SW 1271 (cell line): ENCODE measurements at places on chromosomes 11 and 22.

DNA sequence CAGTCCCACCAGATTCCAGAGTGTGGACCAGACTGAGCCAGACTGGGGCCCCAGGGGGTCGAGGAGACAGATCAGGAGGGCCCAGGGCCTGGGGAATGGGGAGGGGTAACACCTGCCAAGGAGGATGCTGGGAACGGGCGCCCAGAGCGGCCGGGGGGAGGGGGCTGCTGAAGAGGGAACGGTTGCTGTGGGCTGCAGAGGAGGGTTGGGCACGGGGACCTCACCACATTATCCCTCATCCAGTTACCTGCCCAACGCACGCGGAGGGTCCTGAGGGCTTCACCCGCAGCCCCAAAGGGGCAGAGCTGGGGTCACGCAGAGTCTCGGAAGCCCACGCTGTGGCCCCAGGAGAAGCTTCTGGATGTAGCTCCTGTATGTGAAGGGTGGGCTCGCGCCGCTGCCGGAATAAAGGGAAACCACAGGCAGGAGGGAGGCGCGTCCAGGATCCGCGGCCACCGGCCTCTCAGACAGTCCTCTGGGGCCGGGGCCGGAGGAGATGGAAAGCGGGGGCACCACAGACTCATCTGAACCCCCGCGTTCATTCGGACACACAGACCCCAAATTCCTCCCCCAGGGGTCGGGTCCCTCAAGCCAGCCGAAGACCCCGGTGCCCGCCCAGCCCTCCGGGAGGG lies 866 bp upstream of the SELENOO start:
- DNase-seq, result no peak

DNA sequence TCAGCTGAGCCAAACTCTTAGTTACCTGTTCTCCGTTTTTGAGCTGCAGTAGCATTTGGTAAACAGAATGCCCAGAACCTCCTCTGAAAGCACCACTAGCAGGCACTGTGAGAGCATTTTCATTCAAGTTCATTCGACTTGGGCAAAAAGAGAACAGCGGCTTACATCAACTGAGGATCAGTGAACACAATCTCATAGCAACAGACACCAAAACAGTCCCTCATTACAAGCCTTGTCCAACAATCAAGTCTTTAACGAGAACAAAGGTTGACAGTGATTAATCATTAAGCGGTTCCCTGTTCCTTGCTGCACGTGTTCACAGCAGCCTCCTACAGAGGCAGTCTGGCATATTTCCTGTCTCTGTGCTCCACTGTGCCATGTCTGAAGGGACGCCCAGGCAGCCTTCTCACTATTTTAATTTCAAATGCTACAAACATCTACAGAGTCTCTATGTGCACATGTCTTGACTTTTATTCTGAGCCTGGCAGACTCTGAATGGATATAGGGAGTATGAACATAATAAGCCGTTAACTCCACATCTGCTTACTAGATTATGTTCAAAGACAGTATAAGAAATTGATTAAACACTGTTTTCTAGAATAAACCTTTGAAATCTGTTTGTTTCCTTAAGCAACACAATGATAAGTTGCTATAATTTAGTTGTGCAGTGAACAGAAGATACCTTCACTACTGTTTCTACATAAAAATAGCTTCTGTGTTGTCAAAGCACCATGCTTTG lies 88.3 kb upstream of the MTMR2 start:
- DNase-seq, result no peak

DNA sequence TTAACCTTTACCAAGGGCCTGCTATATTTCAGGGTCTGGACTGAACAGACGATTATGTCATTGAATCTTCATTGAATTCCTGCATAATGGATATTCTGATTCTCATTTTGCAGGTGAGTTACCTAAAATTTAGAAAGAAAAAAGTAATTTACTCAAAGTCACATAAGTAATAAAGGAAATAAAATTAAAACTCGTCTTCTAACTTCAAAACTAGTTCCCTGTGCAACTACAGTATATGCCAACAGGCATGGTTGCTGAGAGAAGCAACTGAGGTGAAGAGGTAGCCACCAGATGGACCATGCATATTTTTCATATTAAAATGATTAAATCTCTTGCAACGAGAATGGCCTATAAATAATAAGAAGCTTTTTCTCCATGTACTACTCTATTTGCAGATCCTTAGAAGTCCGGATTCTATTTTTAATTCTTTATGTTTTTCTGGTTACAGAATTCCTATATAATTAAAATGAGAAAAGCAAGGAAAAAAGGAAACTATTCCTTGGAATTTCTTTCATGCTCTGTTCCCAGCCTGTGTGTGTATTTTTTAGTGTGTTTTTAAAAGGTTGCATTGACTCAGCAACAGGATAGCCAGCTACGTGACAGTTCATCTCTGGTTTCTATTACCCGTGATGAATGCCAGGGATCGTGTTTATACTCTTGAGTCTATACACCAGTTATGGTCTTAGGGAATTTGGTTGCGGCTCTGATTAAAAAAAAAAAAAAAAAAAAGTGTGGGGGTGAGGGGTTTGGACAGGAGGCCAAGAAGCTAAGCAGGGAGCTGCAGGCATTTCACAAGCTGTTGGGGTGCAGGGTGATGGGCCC lies 186.8 kb downstream of the ETS1 start:
- no peak for DNase-seq

DNA sequence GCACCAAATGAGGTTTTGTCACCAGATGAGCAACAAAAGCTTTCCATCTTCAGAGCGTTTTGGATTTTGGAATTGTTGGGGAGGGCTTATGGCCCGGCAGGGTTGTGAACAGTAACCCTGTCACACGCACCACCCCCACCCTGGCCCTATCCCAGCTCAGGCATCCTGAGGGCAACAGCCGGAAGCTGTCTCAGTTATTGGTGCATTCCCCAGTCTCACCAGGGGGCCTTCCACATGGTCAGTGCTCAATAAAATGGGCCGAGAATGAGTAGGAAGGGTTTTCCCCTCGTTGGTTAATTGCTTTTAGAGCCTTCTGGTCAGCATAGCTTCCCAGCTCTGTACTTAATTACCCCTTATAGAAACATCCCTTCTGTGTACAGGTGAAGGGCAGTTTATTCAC lies 46.0 kb downstream of the LRP5 start:
- no peak for DNase-seq

GRCh38 chr11:75487365-75487764 lies 38.4 kb downstream of the GDPD5 start:
- no peak for DNase-seq

DNA sequence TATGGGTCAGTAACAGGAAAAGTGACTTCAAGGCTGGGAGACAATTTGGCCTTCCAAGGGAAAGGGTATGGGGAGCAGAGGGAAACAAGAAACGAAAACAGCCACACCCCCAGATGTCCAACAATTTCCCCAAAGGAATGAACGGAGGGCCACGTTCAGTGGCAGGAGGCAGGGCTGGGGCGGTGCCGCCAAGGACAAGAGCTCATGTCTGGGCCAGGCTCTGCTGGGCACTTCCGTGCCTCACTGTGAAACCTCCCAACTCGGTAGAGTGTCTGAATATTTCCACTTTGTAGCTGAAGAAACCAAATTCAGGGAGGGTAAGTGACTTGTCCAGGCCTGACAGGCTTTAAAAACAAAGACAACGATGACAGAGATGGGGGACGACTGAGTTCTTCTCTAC lies 11.9 kb downstream of the IFT27 start:
- DNase-seq, result no peak

DNA sequence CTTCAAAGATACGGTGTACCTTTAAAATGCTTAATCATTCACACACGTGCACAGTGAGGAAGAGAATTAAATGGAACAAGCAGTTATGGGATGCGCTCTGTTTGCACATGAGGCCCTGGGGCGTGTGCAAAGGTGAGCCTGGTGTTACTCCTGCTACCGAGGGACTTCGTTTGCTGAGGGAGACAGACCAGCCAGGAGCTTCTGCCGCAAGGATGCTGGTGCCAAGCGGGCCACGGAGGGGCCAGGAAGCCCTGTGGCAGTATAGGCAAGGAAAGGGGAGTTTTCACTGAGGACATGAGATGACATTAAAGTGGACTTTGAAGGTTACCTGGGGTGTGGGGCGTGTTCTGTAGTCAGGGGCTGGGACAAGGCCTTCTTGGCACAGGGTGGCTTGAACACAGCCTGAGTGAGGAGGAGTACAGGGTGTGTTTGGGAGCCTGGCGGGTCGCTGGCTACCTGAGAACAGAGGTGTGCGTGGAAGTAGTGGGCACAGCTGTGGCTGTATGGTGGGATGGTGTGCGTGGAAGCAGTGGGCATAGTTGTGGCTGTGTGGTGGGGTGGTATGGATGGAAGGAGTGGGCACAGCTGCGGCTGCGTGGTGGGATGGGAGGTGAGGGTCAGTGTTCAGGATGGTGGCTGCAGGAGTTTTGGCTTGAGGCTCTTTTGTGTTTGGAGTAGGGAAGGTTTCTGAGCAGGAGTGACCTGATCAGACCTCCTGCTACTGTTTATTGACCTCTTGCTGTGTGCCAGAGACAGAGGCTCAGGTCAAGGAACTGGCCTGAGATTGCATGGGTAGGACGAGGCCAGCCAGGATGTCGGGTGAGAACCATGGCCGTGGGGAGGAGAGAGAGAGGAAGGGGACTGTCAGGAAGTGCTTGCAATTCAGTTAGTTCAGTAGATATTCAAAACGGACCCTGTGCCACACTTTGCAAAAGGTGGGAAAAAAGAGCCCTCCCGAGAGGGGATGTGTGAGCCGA lies 13.7 kb downstream of the TBC1D22A start:
- DNase-seq, result no peak

GRCh38 chr11:121318848-121319834 lies 26.6 kb downstream of the SC5D start:
- no peak for DNase-seq

DNA sequence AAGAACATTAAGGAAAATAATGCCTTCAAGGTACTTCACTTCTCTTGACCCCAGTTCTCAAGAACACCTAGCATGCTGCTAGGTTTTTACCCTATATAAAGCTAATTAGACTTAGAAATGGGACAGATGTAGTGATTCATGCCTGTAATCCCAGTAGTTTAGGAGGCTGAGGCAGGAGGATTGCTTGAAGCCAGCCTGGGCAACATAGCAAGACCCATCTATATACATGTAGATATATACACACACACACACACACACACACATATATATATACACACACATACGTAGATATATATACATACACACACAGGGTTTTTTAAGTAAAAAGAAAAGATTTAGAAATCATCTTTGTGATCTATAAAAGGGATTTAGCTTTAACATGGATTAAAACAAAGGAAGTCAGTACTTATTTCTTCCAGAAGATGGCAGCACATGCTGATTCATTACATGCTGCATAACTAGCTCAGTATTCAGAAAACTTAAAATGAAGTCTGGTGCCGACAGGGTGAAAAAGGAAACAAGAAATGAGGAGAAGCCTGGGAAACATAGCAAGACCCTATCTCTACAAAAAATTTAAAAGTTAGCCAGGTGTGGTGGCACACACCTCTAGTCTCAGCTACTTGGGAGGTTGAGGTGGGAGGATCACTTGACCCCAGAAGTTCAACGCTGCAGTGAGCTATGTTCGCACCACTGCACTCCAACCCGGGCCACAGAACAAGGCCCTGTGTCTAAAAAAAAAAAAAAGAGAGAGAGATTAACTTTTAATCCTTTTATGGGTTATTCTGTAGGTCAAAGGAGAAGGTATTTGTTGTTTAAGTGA lies 28.5 kb upstream of the RBX1 start:
- DNase-seq, result no peak

GRCh38 chr11:76577226-76577920 lies 93.2 kb downstream of the LRRC32 start:
- no peak for DNase-seq

DNA sequence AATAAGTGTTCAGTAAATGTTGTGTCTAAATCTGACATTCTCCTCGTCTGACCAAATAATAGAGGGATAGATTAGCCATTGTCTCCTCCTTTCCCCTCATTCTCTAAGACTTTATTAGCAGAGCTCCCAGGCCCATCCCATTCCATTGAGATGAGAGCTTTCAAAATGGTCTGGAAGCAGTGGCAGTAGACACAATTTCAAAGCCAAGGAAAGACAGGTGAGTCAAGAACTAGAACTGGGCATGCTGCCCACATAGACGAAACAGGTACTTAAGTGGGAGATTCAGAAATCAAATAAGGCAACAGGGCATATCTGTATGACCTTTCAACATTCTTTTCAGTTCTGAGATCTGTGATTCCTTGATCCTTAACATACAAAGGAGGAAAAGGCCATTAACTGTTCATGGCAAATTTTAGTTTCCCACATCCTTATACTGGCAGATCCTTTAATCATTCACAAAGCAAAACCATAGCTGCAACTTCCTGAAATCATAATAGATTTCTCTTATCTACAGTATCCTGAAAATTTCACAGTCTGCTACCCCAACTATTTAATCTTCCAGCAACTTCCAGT lies 96.6 kb upstream of the KCNA4 start:
- no peak for DNase-seq

- DNase-seq, result no peak
Observed at GRCh38 chr22:29203488-29204454, 1.9 kb upstream of the EMID1 start.

DNA sequence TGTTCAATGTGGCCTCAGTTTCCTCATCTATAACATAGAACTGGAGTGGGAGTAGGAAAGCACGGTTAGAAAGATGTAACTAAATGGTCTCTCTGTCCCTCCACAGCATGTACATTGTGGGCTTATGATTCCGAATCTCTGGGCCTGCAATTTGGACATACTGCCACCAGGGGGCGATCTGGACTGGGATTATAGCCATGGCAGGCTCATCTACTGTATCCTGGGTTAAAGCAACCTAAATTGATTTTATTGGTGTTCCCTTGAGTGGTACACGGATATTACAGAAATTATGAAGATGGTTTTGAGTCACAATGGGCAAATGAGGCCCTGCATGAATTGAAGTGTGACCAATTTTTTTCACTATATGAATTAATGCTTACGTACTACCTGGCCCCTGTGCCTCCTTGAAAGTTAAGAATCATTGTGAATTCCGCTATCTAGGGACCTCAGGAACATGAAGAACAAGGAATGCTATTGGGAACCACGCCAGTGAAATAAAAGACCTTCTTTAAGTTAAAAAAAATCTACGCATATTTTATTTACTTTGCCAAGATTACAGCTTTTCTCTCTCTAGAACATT lies 32.9 kb downstream of the TST start:
- DNase-seq, result no peak

DNA sequence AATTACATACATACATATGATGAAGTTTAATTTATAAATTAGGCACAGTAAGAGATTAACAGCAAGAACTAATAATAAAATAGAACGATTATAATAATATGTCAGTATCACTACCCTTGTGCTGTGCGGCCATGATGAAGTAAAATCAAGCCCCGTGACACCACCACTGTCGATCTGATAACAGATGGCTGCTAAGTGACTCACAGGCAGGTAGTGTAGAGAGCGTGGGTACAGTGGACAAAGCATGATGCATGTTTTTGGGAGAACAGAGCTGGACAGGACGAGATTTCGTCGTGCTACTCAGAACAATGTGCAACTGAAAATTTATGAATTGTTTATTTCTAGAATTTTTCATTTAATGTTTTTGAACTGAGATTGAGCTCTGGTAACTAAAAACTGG lies 108.4 kb upstream of the TIMP3 start:
- DNase-seq, result no peak

- no peak for DNase-seq
Observed at GRCh38 chr11:18294862-18295261, 27.1 kb downstream of the HPS5 start.

DNA sequence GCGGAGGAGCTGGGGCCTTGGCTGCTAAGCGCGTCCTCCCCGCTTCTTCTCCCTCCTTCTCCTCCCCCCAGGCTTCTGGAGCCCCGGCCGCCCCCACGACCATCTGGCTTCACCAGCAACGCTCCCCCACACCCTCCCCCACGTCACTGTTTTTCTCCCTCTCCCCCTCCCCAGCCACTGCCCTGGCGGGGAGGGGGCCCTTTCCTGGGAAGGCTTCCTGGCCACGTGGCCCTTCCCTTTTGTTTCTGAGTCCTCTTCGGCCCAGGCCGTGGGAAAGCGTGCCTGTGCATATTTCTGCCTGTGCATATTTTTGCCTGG lies 27.7 kb downstream of the RTN4R start:
- DNase-seq, result no peak
